ENCODE measurements at places on chromosomes 3 and 15.

DNA sequence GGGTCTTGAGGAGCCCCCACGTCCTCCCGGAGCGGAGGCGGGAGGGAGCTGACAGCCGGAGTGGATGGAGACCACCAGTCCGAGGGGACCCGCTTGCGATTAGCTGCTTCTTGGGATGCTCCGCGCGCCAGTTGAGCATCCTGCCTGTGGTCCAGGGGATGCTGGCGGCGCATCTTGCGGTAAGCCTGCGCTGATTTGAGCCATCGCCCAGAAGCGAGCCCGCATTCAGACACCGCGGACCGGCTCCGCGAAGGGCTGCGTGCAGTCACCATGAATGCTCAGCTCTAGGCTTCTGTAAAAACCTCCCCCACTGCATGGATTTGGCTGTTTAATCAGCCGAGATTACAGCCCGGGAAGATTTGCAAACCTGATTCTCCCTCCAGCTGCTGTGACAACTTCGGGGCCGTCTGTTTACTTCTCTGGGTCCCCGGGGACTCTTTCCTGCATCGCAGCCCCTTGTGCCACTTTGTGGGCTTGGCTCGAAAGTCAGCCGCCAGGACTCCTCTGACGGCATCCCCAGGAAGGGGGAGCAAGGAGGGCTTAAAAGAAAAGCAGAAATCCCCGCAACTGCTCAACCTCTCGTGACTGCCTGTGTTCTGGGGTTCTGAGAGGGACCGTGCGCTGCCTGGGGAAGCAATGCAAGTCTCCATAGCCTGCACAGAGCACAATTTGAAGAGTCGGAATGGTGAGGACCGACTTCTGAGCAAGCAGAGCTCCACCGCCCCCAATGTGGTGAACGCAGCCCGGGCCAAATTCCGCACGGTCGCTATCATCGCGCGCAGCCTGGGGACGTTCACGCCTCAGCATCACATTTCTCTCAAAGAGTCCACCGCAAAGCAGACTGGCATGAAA, 171.1 kb downstream of the KCNAB1 start:
- DNase-seq: no peak

DNA sequence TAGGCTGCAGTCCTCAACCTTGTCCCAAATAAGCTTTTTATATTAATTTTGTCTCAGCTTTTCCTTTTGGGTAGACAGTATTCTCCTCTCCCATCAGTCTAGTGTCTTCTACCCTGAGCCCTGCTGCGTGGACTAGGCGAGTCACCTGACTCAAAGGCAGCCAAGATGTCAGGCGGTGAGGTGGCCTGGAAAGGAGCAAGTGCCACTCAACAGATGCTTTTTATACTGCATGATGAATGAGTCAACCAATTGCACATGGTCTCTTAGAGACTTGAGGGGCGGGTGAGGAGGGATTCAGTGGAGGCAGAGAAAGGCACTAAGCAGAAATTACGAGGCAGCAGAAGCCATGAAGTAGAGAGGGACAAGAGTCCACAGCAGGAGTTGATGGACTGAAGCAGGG, 95.9 kb downstream of the FRMD4B start:
- DNase-seq: no peak

- DNase-seq: no peak
These were observed 12.7 kb downstream of the SOX2 start for GRCh38 chr3:181724192-181724965.

DNA sequence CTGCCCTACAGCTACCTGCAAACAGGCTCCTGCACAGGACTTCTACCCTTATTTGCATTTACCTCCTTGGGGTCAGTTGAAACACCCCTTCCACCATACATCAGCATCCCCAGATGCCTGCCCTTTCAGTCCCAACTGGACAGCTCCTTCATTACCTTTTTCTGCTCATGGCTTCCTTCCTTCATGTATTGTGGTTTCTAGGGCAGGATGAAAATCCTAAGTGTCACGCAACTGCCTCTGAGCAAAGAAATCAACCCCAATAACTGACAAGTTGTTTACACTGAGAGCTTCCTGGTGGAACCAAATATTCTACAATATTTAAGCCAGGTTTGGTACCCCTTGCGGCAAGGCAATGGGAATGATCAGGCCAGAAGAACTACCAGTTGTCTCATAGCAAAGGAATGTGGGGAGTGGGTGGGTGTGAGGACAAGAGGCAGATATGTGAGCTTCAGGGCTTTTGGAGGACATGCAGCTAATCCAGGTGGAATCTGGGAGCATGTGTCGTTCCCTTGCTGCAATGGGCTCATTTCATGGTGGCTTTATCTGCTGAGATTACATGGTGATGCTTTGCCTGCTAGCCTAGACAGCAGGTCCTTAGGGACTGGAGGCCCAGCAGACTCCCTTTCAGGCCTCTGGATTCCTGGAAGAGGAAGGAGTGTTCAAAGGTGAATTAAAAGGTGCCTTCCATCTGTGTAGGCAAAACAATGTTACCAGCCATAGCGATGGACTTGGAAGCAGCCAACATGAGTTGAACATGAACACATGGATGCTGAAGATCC, 34.9 kb downstream of the PPCDC start:
- DNase-seq: no peak

GRCh38 chr3:60752809-60753208, 498.4 kb downstream of the FHIT start:
- DNase-seq: no peak

- DNase-seq: no peak
These were observed 17.4 kb upstream of the ANKRD34C start for GRCh38 chr15:79265167-79265566.

DNA sequence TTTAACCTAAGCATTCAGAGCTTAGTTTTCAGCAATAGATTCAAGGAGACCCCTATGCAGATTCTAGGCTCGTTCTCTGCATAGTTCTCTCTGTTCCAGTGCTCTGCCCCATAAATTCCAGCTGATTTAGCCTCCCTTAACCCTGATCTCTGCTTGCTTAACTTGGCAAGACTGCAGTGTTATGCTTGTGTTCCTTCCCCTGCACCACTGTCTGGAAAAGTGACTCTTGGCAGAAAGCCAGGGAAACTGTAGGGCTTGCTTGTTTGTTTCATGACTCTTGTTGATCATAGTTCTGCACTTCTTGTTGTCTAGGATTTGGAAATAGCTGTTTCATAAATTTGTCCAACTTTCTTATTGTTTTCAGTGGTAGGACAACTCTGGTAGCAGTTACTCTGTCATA, 40.1 kb downstream of the ANAPC13 start:
- no peak for DNase-seq

- no peak for DNase-seq
These were observed 198.7 kb upstream of the CHRNA7 start for GRCh38 chr15:31831596-31831995.

DNA sequence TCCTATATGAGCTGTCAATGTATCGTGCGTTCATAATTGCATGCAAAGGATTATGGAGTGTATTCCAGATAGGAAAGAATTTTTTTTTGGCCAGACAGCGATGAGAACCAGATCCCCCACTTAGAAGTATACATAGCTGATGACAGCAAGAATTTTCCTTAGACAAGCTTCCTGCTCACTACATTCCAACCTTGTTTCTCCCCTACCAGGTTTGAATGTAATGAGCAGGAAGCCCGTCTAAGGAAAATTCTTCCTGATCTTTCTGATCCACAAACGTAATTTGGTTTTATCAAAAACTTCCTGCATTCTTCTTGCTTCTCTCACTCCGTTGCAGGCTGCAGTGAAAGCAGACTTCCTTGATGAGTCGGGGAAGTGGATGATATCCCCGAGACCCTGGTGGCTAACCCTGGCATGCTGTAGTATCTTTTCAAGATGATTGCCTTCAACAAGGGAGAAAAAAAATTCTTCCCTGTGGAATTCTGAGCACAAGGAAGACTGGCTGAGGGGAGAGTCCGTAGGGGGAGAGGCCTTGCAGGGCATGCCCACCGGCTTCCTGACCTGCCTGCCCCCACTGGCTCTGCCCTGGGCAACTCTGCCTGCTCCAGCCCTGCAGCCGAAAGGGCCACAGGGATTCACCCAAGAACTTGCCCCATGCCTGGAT, 243.1 kb downstream of the TLE3 start:
- DNase-seq: no peak

DNA sequence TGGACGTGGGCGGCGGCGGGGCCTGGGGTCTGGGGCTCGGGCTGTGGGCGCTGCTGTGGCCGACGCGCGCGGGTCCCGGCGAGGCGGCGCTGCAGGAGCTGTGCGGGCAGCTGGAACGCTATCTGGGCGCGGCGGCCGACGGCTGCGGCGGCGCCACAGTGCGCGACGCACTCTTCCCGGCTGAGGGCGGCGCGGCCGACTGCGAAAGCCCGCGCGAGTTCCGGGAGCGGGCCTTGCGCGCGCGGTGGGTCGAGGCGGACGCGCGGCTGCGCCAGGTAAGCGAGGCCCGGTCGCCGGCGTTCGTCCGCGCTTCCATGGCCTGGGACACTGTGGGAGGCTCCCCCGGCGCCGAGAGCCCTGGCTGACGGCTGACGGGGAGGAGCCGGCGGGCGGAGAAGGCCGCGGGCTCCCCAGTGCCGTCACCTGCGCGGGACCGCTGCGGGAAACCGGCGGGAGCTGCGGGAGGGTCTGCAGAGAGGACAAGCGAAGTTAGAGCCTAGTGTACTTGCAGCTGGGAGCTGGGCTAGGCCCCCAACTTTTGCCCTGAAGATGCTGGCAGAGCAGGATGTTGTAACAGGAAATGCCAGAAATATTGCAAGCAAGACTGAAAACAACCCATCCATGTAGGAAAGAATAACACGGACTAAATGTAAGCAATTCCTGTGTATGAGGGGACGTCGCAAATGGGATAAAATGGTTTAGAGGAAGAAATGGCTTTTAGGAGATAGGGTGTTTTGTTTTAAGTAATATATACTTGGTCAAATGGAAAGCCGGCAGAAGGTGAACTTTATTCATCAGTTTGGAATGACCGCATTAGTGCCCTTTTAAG, 847 bp downstream of the WHAMM start:
- DNase-seq: no peak

GRCh38 chr15:22960556-22960955, 19.6 kb downstream of the CYFIP1 start:
- no peak for DNase-seq

DNA sequence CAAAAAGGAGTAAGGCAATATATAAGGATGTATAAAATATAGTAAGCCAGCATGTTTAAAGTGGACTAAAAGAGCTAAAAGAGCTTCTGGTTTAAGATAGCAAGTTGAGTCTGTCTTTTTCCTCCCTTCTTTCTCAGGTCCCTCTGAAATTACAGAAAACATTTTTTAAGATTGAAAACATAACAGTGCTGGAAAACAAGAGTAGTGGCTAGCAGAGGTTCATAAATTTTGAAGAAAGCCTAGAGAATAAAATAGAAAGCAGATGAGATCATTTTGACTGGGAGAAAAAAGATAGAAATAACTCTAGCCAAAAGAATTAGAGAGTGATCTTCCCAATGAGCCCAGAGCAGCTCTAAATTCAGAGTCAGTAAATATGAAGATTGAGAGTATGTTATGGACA, 41.9 kb downstream of the ATP8B4 start:
- DNase-seq: no peak

DNA sequence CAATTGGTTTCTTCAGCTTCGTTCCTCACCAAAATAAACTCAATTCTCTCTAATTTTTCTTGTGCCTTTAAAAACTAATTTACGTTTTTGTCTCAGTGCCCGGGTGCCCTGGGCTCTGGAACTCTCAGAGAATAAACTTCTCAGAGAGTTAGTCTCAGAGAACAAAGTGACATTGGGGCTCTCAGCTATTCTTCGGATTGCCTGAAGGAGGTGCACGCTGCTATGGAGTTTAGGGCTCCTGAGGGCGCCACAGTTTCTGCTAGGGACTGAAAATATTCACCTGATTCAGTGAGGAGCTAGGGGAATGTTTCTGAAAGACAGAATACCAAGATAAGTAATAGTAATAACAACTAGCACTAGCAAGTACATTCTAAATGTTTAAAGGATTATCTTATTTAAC, 22.7 kb downstream of the ZIC4 start:
- no peak for DNase-seq

GRCh38 chr3:101827211-101828174, 21.8 kb upstream of the NFKBIZ start:
- peak; percentile 71 for DNase-seq

DNA sequence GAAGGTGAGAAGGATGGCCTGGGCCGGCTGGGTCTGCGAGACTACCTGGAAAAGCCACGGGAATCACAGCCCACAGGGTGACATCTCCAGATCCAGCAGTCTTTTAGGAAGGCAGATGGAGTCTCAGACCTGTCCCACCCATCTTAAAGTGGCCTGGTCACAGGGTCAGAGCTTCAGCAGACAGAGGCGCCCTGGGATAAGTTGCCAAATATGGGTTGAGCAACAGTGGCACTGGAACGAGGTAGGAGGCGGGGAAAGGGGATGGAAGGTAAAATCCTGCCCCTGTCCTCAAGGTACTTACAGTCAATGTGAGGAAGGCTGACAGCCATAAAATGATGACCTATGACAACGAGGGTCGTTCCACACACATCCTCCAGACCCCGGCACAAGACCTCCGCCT, 80.7 kb downstream of the LIPC start:
- DNase-seq: no peak

GRCh38 chr15:75830910-75831805, 12.1 kb upstream of the UBE2Q2 start:
- no peak for DNase-seq

DNA sequence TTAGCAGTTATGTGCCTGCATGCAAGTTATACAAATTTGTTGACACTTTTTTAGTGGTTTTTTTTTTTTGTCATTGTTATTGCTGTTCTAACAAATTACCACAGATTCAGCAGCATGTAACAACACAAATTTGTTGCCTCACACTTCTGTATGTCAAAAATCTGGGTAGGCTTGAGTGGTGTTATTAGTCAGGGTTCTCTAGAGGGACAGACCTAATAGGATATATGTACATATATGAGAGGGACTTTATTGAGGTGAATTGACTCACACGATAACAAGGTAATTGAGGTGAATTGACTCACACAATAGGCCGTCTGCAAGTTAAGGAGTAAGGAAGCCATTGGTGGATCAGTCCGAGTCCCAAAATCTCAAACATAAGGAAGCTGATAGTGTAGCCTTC, 15.0 kb upstream of the PLSCR1 start:
- DNase-seq: no peak

DNA sequence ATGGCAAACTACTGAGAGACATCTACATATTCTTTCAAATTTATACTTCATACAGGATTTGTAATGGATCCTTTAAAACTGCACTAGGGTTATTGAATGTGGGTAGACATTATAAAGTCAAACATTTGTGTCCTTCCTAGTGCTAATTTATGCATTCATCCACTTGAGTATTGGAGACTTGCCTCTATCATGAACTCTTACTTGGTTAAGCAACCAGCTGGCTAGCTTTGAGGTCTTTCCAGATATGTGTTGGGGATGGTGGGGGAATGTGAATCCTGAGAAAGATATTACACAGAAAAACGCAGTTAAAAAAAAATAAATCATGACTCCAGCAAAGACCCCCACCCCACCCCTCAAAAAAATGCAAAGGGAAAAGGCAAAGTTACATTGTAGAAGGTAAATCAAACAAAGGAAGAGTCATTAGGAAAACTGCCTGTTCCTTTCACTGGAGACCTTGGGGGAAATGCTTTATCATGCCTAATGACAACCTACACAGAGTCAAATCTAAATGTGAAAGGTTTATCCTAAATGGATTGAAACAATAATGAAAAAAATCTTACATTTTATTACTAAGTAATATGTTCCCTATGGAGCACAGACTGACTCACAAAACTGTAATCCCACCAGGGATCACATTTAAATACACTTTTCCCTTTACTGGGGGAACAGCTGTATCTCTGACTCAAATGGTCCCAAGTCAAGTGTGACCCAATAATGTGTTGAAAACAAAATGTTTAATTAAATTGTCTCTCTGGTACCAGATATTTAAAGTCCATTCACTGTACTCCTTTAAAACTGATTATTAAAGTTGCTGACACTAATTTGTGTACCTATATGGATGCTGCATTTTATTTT, 522.3 kb downstream of the ROBO1 start:
- DNase-seq: no peak
